ENCODE measurements at places on chromosomes 7 and 10. TPM values are rescaled to one million over a fixed set of nuclear protein-coding genes. Genes with fewer than 3 reads are reported as not detected.

DNA sequence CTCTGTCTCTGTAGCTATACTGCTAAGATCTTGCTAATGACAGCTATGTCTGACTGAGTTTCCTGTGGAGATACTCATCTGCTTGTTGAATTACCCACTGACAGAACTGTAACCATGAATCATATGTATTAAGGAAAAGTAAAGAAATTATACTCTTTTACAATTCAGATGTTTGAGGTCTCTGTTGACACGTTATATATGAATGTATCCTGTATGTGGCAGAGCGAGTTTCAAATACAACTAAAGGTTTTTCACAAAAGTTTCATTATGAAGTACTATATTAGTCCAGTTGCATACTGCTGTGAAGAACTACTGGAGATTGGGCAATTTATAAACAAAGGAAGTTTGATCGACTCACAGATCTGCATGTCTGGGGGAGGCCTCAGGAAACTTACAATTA lies 232.5 kb downstream of the CDK14 start:
- H3K4me1 ChIP-seq: no peaks in the 10 kb centered on the region
- no peak for DNase-seq
- H3K4me3 ChIP-seq: no peak overlapping the region
- H3K27me3 ChIP-seq: no peaks in the 10 kb centered on the region
- no peak overlapping the region for H3K27ac ChIP-seq

DNA sequence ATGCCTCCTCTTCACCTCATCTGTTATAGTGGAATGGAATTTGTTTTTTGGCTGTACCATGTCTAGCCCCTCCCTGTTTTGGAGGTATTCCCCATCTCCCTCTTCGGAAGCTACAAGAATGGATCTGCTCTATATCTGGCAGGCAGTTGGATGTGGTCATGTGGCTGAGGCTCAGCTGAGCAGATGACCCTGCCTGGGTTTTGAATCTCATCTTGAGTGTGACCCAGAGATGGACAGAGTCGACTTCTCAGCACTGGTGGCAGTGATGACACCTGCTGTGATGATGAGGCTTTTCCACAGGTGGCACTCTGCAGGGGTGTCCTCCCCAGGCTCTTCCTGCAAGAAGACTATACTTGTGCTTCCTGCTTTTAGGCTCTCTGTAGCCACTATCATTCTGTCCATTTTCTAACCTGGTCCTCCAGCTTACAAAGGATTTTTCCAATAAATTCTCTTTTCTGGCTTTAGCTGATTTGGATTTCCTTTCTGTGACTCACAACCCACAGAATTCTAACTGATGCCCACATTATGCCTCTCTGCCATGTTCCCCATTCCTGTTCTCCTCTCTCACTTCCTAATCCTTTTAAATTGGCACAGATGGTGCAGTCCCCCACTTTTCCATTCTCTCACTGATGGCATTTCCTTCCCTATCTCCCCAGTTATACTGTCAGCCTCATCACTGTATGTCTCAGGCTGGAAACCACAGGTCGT lies 7.5 kb upstream of the ARHGAP22 start:
- no peaks in the 10 kb centered on the region for H3K36me3 ChIP-seq
- no peak for DNase-seq
- peaks cover 18% of the 10 kb centered on the region for H3K27me3 ChIP-seq
- no peaks in the 10 kb centered on the region for H3K4me1 ChIP-seq

DNA sequence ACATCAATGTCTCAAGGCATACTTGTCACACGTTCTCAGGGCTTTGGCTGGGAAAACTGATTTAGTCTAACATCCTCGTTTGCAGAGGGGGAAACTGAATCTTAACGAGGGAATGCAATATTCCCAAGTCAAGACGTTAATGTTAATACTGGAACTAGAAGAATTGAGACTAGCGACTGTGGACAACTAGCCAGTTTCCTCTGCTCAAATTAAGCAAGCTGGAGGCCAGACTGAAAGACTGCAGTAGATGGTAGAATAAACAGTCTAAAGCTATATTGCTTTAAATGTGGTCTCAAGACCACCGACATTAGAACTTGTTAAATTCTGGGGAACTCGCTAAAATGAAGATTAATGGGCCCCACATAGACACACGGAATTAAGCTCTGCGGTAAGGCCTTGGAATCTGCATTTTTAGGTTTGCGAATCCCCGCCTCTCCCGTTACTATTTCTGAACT lies 639 bp upstream of the TFAM start:
- peak overlapping the region; percentile 78 for H3K27ac ChIP-seq
- H3K4me1 ChIP-seq: peaks cover 34% of the 10 kb centered on the region
- no peaks in the 10 kb centered on the region for H3K27me3 ChIP-seq
- H3K4me3 ChIP-seq: peak overlapping the region; percentile 89
- DNase-seq: no peak
- peaks cover 19% of the 10 kb centered on the region for H3K36me3 ChIP-seq

GRCh38 chr10:125087191-125087896 lies 73.0 kb downstream of the CTBP2 start:
- DNase-seq: no peak
- H3K36me3 ChIP-seq: no peaks in the 10 kb centered on the region
- H3K27ac ChIP-seq: no peak overlapping the region
- no peak overlapping the region for H3K4me3 ChIP-seq

- no peak overlapping the region for H3K27ac ChIP-seq
- no peaks in the 10 kb centered on the region for H3K36me3 ChIP-seq
- DNase-seq: peak; percentile 41
Measured at GRCh38 chr10:66180581-66181318, 745.1 kb upstream of the LRRTM3 start.

DNA sequence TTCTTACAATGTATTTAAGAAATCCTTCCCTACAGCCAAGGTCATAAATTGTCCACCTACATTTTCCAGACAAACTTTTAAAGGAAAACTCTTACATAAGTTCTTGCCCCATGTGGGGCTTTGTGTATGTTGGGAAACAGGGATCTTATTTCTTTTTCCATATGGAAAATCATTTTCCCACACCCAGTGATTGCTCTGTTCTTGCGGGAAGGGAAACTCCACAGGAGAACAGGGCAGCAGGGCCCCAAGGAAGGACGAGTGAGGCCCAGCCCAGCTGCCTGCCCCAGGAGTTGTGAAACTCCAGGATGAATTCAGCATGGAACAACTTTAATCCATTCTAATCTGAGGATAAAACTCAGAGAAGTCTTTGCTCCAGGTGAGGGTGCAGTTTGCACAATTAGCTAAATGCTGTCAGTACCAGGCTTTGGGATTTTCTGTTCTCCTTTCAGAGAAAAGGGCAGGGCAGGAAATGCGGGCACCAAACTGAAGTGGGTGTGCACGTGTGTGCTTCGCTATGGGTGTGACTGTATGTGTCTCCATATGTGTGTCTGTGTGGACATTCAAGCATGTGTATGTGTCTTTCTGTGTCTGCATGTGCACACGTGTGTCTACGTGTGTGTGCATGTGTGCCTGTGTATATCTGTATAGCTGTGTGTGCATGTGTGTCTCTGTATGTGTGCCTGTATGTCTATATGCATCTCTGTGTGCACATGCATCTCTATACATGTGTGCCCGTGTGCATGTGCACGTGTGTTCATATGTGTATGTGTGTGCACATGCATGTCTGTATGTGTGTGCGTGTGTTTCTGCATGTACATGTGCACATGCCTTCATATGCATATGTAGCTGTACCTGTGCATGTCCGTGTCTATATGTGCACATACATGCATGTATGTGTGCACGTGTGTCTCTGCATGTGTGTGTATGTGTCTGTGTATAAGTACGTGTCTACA lies 102.0 kb upstream of the FAM20C start:
- H3K4me3 ChIP-seq: no peak overlapping the region
- H3K27me3 ChIP-seq: no peaks in the 10 kb centered on the region
- no peaks in the 10 kb centered on the region for H3K4me1 ChIP-seq
- DNase-seq: peak; percentile 40
- H3K27ac ChIP-seq: no peak overlapping the region

- no peaks in the 10 kb centered on the region for H3K4me1 ChIP-seq
- no peaks in the 10 kb centered on the region for H3K36me3 ChIP-seq
- no peaks in the 10 kb centered on the region for H3K27me3 ChIP-seq
- no peak overlapping the region for H3K27ac ChIP-seq
- no peak for DNase-seq
Measured at GRCh38 chr10:47223236-47223635, 76.8 kb upstream of the GDF10 start.

DNA sequence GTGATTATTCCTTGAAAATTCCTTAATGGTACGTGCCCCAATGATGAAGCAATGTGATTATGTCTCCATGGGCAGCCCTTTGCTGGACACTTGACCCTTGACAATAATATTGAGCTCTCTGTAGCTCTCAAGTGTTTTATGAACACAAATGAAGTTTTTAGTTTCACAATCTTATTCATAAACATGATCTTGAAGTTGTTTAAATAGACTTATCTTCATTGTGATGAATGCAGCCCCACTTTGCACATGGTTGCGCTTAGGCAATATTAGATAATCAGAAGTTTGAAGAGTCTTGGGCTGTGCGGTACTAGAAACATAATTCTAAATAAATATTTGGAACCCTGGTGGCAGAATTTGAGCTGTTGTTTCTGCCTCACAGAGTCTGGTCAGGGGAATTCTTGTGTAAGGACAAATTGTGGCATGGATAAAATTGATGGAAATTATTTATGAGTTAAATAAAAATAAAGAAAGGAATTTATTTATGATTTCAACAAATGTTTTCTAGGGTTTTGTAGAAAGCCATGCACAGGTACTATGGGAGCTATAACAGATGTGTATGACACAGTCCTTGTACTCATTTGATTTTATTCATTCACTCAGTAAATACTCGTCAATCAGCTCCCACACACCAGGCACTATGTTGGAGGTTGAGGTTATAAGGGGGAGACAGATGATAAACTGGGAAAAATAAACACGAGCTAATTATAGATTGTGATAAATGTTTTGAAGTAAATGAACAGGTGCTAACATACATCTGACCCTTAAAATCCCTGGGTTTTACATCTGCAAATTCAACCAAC lies 217.9 kb downstream of the GALNT17 start:
- no peak overlapping the region for H3K4me3 ChIP-seq
- H3K4me1 ChIP-seq: no peaks in the 10 kb centered on the region
- no peaks in the 10 kb centered on the region for H3K36me3 ChIP-seq
- H3K27ac ChIP-seq: no peak overlapping the region
- H3K27me3 ChIP-seq: no peaks in the 10 kb centered on the region

GRCh38 chr10:33876584-33877400 lies 542.3 kb upstream of the NRP1 start:
- H3K27ac ChIP-seq: no peak overlapping the region
- no peak overlapping the region for H3K4me3 ChIP-seq
- no peaks in the 10 kb centered on the region for H3K27me3 ChIP-seq
- no peak for DNase-seq
- H3K36me3 ChIP-seq: no peaks in the 10 kb centered on the region

The GJD4 gene
- not detected for polyA plus RNA-seq

The RBP3 gene
- polyA plus RNA-seq: not detected

The TCERG1L gene
- not detected for polyA plus RNA-seq

The OR2A1 gene
- 0.87 TPM for polyA plus RNA-seq

The CPN1 gene
- not detected for polyA plus RNA-seq

The SFTPA1 gene
- polyA plus RNA-seq: not detected

The NEUROG3 gene
- not detected for polyA plus RNA-seq
